Stimulated activated naive CD8-positive, alpha-beta T cell treated with anti-CD3 and anti-CD28 coated beads, Interleukin-15, Interleukin-2, amounts not matched to agents 100 U/mL and 50 U/mL, for 24 hours (primary cell): ENCODE measurements at places on chromosomes 11 and 22.

- no peak for DNase-seq
Measured at GRCh38 chr11:70688142-70688541, 289.8 kb downstream of the CTTN start.

- no peak for DNase-seq
Measured at GRCh38 chr11:43366677-43367076, 8.0 kb downstream of the TTC17 start.

- DNase-seq, result no peak
Measured at GRCh38 chr11:67611165-67611564, 4.4 kb downstream of the NDUFV1 start.

- no peak for DNase-seq
Measured at GRCh38 chr11:78812513-78813293, 238.0 kb upstream of the NARS2 start.

GRCh38 chr22:19962909-19963806 lies 21.5 kb upstream of the TXNRD2 start:
- DNase-seq, result peak; percentile 45

DNA sequence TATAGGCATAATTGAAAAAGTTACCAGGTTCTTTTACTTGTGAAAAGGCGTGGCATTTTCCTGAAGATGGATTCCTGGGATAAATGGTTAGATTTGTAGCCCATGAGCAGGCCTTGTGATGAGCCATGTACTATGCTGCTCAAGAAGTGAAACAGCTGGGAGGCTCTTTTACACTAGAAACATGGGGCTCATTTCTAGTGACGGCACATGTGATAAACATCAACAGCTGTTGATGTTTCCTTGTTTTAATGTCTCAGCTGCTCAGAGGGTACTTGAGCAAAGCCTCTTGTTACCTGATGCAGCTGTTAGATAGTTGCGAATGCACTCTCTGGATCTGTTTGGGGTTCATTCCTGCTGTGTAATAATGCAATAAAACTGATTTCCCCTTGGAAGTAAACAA lies 396.8 kb downstream of the GUCY1A2 start:
- no peak for DNase-seq

DNA sequence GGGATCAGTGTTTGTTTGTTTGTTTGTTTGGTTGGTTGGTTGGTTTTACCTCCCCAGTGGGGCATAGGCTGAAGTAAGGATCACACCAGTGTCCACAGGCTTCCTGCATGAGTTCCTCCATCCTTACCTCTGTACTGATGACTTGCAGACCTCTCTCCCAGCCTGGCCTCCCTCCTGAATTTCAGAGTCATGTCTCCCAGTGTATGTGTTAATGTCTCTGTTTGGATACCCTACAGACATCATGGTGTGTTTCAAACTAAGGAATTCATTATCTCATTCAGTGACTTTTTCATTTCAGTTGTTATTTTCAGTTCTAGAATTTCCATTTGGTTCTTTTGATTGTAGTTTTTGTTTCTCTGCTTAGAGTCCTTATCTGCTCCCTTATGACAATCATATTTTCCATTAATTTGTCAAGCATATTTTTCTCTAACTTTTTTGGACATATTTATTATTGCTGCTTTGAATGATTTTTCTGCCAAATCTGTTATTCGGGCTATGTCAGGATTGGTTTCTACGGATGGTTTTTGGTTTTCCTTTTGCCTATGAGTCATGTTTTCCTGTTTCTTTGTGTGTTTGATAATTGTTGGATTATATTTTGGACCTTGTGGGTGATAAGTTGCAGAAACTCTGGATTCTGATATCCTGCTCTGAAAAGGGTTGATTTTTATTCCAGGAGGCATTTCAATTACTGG lies 23.6 kb downstream of the MYEOV start:
- no peak for DNase-seq

DNA sequence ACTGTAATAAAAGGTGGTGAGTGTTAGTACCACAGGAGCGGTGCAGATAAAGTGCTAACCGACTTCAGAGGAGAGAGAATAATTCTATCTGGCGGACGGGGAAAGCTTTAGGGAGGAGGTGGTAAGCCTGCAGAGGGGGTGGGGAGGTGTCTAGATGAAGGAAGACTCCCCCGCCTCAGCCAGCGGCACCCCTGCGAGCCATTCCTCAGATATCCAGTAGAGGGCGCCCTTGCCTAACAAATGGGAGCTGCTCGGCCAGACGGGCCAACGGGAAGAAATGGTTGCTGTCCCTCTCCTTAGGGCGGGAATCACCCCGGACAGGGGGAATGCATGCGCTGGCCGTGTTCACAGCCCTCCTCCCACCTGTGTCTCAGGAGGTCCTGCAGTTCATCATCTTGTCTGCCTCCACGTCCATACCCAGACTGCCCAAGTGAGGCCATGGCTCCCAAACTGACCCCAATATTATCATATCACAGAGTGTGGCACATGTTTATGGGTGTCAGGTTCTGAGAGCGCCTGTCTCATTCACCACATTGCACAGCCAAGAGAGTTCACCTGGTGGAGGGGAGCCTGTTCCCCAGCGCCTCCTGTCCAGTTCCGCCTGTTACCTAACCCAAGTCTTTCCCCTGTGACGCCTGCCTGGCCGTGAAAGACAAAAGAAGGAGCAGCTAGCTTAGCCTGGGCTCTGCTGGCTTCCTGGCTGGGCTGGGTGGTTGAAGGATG lies 85.5 kb downstream of the ST3GAL4 start:
- peak; percentile 80 for DNase-seq

DNA sequence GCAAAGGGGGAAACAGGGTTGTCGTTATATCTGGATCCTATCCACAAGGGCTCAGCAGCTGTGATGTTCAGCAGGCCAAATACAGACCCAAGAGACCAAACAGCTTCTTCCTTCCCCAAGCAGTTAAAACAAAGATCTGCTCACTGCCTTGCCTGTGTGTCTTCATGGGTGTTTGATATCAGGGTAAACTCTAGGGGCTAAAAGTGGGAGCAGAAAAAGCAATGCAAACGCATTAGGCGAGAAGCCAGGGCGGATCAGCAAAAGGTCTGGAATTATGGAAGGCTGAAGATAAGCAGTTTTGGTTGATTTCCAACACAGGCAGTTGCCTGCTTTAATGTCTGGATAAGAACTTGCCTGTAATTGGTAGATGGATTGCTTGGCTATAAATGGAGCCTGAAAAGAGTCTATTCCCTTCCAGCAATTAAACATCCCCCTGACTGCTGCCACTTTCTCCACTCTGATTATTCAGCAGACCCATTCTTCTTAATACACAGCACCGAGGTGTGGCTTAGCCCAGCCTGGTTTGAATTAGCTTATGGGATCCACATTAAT lies 126.3 kb downstream of the COMMD9 start:
- DNase-seq, result no peak

- DNase-seq, result no peak
Measured at GRCh38 chr11:14229472-14229871, 129.5 kb downstream of the RRAS2 start.

DNA sequence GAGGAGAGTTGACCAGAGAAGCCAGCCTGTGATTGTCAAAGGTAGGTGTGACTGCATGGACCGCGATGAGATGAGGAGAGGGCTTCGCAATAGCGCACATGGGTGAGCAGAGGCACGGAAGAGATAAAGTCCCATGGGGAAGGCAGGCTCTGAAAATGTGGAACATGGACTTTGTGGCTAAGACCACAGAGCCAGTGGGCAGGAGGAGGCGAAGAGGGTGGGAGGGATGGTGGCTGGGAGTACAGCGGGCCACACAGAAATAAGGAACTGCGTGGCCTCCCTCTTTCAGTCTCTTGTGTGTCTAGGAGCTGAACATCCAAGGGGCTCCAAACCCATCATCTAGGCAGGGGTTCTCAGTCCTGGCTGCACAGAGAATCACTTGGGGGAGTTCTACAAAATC lies 98.6 kb downstream of the TENM4 start:
- DNase-seq, result no peak

GRCh38 chr22:44005524-44005923 lies 18.6 kb upstream of the PARVB start:
- no peak for DNase-seq

DNA sequence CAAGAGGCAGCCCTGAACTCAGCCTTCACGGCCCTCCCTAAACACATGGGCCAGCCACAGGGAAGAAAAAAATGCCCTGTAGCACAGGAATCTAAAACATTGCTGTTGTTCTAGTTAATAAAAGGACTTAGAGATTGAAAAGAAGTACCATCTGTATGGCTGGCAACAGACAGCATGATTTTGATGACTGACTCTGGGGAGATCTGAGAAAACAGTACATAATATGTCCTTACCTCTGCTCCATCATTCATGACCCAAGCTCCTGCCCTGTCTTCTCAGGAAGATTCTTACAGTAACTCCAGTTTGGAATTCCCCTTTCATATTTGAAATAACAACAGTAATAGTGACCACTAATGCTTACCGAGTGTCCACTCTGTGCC lies 244.2 kb downstream of the ETS1 start:
- no peak for DNase-seq

GRCh38 chr11:79480864-79481263 lies 40.0 kb upstream of the TENM4 start:
- DNase-seq, result no peak

DNA sequence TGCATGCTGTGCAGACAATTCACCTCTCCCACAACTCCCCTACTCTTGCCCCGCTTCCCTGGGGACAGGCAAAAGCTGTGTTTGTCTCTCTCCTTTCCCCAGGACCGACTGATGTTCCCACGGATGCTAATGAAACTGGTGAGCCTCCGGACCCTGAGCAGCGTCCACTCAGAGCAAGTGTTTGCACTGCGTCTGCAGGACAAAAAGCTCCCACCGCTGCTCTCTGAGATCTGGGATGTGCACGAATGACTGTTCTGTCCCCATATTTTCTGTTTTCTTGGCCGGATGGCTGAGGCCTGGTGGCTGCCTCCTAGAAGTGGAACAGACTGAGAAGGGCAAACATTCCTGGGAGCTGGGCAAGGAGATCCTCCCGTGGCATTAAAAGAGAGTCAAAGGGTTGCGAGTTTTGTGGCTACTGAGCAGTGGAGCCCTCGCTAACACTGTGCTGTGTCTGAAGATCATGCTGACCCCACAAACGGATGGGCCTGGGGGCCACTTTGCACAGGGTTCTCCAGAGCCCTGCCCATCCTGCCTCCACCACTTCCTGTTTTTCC lies 1.4 kb upstream of the MADD start:
- no peak for DNase-seq

DNA sequence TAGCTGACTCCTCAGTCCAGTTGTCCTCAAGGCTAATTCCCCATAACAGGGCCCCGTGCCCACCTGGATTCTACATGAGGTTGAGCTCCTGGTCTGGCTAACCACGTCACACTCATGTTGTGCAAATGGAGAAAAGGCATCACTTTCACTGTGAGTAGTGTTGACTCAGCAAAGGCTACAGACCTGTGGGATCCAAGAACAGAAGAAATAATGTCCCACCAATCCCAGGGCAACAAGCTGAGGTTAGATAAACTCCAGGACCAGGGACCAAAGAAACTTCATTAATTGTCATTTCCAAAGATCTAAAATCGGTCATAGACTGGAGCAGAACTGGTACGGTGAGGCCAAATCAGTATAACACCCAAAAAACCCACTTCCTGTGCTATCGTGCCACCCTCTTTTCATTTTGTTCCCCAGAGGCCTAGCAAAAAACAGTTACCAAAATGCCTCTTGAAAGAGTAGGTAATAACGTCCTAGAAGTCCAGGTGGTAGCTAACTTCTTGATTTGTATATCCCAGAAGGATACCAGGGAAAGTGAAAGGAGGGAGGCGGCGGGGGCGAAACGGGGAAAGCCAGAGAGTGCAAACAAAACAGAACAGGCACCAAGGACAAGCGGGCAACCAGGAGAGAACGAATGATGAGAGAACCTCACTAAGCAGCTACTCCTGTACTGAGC lies 1.4 kb downstream of the PCSK7 start:
- peak; percentile 60 for DNase-seq

DNA sequence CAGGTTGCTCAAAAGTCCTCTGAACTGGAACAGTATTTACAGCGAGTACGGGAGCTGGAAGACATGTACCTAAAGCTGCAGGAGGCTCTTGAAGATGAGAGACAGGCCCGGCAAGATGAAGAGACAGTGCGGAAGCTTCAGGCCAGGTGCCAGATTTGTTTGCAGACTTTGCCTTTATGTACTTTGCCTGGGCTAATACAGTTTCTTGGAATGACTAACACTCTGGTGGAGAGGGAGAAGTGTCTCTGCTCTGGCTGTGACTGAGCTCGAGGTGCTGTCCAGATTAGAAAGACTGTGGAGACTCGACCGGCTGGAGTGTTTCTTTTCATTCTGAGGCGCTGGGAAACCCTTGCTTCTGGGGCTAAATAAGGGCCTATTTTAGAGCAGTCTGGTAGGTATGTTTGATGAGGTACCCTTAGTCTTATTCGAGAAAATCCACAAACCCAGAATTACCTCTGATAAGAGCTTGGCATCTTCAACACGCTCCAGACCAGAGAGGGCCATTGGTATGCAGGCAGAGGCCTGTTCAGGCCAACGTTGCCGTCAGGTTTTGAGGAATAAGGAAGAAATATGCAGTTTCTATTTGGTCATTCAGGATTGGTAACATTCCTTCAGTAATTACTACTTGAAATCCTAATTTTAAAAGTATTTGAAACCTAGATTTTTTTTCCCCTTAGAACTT lies 76.5 kb downstream of the SWAP70 start:
- DNase-seq, result no peak

DNA sequence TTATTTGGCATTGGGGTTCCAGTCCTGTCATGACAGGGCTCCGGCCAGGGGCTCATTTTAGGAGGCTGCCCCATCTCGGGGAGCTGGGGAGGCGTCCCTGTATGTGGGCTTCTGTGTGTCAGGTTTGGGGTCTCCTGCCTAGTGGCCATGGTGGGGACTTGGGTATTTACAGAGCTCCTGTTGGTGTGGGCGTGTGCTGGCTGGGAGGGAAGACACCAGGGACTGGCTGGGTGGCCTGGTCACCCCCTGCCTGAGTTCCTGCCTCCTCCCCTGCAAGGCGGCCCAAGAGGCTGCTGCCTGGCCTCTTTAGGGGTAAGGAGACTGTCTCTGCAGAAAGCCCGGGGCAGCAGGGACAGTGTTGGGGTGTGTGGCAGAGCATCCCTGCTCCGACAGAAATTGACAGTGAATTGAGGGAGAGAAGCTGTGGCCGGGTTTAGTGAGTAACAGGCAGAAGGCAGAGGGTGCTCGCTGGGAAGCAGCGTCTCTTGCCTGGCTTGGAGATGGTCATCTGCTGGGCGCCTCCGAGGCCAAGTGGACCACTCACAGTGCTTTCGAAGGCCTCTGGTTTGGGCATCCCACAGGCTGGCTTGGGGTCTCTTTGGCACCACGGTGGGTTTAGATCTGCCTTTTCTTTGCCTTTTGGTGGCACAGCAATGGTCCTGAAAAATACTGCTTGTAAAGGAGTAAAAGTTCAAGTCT lies 40.3 kb upstream of the GRAMD4 start:
- DNase-seq, result no peak

DNA sequence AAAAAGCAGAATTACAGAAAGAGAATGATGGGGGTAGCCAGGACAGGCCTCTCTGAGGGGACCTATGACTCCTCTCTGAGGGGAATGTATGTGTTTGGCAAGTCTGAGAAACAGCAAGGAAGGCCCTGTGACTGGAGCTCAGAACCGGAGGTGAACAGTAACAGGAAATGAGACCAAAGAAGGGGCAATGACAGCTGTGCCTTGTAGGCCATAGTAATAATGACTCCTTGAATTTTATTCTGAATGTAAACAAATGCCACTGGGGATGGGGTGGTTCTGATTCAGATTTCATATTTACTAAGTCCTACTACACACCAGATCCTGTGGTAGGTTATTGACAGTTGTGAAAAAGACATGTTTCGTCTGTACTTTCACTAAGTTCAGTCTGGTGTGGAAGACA lies 52.8 kb upstream of the APOA1 start:
- no peak for DNase-seq
